CD14-positive monocyte (primary cell): ENCODE measurements at places on chromosomes 16 and 17. TPM values are rescaled to one million over a fixed set of nuclear protein-coding genes. Genes with fewer than 3 reads are reported as not detected.

The MRPL38 gene
- 44.1 and 60.5 TPM in 2 replicates for polyA plus RNA-seq

DNA sequence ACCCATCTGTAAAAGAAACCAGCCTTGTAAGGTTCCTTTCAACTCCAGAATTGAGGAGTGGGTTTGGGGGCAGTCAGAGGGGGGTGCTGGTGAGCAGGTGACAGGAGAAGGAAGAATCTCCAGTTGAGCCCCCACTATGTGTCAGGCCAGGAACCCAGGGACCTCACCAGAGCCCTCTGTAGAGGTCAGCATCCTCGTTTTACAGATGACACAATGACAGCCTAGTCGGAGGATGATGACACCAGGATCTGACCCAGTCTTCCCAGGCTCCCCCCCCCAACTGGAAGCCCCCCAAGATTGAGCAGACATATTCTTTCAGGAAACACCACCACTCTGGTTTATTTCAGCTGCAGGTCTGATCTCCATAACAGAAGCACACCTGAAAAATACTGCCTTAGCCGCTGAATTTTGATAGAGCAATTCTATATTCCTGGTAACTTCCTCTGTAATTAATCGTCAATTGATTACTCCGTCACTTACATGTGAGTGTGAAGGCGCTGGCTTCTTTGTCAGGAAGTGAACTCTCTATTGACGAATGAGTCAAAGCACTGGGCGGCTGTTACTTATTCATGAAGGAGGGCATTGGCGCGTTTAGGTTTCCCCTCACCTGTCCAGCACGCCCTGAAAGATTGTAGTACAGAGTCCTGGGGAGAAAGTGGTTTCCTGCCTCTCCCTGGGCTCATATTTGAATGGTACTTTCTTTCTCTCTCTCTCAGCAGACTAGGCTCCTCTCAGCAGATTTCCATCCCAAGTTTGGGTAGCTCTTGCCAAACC is 21.2 kb downstream of the SOCS3 start:
- H3K4me1 ChIP-seq: peaks cover 69% of the 10 kb centered on the region
- H3K27me3 ChIP-seq: no peaks in the 10 kb centered on the region
- H3K27ac ChIP-seq: peak overlapping the region; percentile 84

GRCh38 chr16:30005341-30006094 is 5.3 kb downstream of the DOC2A start:
- no peak overlapping the region for H3K27ac ChIP-seq
- H3K36me3 ChIP-seq: peaks cover 14% of the 10 kb centered on the region
- H3K4me3 ChIP-seq: no peak overlapping the region
- peaks cover 6% of the 10 kb centered on the region for H3K27me3 ChIP-seq
- DNase-seq: peak; percentile 26
- H3K4me1 ChIP-seq: peaks cover 4% of the 10 kb centered on the region

- H3K4me1 ChIP-seq: peaks cover 37% of the 10 kb centered on the region
- H3K27ac ChIP-seq: no peak overlapping the region
- H3K36me3 ChIP-seq: no peaks in the 10 kb centered on the region
- no peaks in the 10 kb centered on the region for H3K27me3 ChIP-seq
- no peak overlapping the region for H3K4me3 ChIP-seq
Measured at GRCh38 chr17:15882777-15883176, 62.2 kb upstream of the ADORA2B start.

DNA sequence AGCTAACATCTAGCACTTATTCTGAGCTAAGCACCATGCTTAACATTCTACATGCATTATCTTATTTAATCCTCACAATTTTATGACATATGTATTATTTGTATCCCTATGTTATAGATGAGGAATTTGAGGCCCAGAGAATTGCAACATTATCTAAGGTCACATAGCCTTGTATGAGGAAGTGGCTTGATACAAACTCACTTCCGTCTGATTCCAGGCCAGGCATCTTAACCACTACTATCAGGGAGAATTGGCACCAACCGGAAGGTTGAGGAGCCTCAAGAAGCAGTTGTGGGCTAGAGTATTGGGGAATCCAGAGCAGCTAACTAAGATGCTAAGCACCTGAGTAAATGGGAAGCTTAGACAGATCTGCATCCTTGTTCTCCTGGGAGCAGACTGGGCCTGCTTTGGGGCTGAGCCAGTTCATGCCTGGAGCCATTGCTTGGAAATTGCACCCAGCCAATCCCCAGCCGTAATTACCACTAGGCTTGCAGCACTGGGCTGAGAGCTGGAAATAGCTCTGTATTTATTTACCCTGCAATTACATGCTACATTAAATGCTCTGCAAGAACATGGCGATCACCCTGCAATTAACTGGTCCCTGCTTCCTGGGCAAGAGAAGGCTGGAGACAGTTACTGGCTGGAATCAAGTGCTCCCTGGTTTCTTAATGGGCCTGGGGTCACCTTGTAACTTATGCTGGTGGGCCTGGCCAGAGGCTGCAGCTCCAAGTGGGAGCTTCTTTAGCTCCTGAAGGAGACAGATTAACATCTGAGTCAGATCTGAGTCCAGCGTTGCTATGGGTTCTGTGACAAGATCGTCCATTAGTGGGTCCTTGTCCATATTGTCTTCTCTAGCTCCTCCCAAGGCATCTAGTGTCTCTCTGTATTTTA is 273.1 kb upstream of the CCL2 start:
- no peaks in the 10 kb centered on the region for H3K27me3 ChIP-seq
- peak; percentile 57 for DNase-seq
- peaks cover 35% of the 10 kb centered on the region for H3K4me1 ChIP-seq
- no peak overlapping the region for H3K27ac ChIP-seq
- H3K36me3 ChIP-seq: no peaks in the 10 kb centered on the region
